ENCODE measurements at places on chromosomes 2 and 18.

DNA sequence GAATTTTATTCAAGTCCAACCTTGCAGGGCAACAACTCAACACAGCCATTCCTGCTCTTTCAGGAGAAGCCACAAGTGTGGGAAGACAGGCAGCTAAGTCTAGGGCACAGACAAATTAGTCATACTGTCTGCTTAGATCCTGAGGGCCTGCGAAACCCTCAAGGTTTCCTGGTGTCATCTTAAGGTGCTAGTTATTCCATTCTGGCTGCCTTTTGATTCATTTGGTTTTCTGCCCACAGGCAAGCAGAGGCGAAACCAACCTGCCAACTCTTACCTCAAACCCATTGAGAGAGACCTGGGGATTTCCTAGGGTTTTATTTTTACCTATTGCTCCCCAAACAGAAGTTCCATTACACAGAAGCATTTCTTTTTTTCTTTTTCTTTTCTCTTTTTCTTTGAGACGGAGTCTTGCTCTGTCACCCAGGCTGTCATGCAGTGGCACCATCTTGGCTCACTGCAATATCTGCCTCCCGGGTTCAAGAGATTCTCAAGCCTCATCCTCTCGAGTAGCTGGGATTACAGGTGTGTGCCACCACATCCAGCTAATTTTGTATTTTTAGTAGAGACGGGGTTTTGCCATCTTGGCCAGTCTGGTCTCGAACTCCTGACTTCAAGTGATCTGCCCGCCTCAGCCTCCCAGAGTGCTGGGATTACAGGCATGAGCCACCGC lies 23.7 kb upstream of the SCYGR1 start:
- peak; percentile 47 for DNase-seq

- no peak for DNase-seq
These were observed 133.4 kb upstream of the ALPP start for GRCh38 chr2:232245111-232245510.

- DNase-seq: no peak
These were observed 3.1 kb downstream of the KDSR start for GRCh38 chr18:63363951-63364350.

DNA sequence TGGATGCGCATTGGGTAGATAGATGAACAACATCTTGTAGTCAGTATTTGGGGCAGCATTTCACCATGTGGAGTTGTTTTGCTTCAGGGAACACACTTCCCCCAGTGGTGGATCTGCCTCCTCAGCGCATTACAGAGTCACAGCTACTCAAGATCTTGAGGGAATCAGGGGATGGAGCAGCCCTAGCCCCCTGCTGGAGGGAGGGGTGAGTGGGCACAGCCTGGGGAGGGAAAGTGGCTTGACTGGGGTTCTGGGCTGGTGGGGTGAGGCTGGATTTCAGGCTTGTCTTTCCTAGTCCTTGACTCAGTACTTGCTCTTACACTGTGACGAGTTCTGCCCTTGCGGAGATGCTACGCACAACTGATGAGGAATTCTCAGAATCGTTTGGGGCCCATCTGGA lies 271.0 kb upstream of the HS6ST1 start:
- no peak for DNase-seq

- DNase-seq: no peak
These were observed 80.8 kb upstream of the LPIN2 start for GRCh38 chr18:3093624-3094337.

DNA sequence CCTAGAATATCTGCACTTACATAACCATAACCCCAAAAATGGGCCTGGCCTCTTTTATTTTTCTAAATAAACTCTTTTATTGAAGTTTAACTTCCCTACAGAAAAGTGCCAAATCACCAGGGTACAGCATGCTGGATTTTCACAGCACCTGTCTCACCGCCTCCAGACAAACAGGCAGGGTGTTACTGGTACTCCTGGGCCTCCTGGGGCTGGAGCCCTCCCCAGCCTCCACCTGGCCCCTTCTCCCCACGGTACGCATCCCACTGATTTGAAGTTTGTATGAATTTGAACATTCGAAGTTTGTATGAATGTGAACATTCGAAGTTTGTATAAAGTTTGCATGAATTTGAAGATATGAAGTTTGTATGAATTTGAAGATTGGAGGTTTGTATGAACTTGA lies 232.1 kb downstream of the NDUFA10 start:
- DNase-seq: no peak

Data from urothelium cell line (cell line).